Neural crest cell (in vitro differentiated cells): ENCODE measurements at places on chromosomes 6 and 20.

DNA sequence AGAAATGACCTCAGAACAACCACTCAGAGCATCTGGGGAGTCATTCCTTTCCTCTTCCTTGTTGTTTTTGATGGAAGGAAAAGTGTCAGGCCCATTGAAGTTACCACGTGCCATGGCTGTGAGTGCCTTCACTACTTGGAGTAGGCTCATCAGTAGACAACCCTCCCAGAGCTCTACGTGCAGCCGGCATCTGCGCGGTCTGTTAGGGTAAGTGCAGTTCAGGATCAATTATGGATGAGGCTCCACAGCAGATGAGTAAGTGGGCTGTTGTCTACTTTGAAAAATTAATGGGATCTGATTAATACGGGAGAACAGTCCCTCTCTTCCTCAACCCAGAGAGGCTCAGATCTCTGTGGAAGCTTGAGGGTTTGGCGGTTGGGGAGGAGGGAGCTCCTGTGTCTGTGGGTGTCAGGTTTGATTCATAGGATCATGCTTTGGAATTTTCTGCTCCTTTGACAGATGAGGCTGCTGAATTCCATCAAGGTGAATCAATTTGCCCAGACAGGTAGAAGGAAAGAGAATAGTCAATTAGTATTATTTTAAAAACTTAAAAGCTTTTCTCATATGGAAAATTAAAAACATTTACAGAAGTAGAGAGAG lies 93.8 kb upstream of the TOX2 start:
- DNase-seq, result no peak

GRCh38 chr20:32521780-32522525 lies 63.2 kb downstream of the NOL4L start:
- peak; percentile 95 for DNase-seq

DNA sequence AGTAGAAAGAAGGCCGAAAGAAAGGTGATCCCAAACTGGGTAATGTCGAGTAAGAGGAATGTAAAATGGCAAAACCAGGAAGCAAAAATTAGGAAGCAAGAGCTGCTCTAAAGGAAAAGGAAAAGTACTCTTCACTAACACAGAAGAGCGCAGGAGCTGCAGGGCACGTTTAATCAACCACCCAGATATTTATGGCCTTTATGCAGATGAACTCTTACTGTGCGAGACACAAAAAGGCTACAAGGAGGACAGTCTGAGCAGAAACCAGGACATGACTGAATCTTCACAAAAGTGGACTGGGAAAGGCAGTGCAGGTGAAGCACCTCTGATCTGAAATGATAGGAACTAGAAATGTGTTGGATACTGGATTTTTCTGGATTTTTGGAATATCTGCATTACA lies 15.2 kb upstream of the PRR18 start:
- DNase-seq, result no peak

GRCh38 chr6:73521351-73521985 lies 636 bp upstream of the EEF1A1 start:
- peak; percentile 75 for DNase-seq

DNA sequence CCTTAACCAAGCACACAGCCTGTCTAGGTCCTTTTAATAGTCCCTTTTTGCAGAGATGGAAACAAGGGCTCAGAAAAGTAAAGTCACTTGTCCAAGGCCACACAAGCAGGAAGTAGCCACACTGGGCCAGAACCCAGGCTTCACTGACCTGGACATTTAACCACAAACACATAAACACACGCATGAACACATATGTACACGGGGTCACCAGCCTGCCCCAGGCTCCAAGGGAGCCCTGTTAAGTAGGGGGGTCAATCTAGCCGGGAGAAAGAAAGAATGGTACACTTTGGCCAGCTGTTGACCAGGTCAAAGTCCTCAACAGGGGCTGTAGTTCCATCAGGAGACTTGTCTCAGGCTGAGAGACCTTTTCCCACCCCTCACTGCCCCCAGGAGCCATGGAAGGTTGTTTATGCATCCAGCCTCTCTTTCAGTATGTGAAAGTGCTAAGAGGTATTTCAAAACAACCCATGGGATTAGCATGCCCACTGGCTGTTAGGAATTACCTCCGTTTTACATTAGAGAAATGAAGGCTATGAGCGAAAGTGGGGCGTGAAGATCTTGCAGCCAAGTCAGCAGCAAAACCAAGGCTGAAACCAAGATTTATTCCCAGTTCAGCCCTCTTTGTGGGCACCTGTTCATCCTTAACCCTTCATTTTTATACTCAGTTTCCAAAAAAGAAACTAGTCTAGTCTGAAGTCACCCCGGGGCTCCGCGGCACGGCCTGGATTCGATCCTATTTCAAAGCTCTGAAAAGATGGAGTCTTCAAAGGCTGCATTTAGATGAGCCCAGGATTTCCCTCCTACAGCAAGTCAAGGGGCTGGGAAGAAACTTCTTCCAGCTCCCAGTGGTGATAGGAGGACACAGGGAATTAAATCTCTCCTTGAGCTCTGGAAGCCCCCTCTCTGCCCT lies 9.8 kb downstream of the SDC4 start:
- DNase-seq, result no peak

- no peak for DNase-seq
These were observed 681.0 kb upstream of the GJE1 start for GRCh38 chr6:141451511-141452353.
